ENCODE measurements at places on chromosomes 3 and 15. TPM values are rescaled to one million over a fixed set of nuclear protein-coding genes. Genes with fewer than 3 reads are reported as not detected.

The DIS3L gene
- total RNA-seq: 31.9 TPM

The TMCO5A gene
- not detected for total RNA-seq

The FBXW12 gene
- not detected for total RNA-seq

The SPATA12 gene
- total RNA-seq: not detected

The CACNA1D gene
- total RNA-seq: 22.2 TPM

The ILDR1 gene
- 10.9 TPM for total RNA-seq

- DNase-seq: no peak
Observed at GRCh38 chr3:128499724-128500275, 6.8 kb upstream of the GATA2 start.

- no peak for DNase-seq
Observed at GRCh38 chr15:27094235-27094634, 123.3 kb downstream of the GABRG3 start.

DNA sequence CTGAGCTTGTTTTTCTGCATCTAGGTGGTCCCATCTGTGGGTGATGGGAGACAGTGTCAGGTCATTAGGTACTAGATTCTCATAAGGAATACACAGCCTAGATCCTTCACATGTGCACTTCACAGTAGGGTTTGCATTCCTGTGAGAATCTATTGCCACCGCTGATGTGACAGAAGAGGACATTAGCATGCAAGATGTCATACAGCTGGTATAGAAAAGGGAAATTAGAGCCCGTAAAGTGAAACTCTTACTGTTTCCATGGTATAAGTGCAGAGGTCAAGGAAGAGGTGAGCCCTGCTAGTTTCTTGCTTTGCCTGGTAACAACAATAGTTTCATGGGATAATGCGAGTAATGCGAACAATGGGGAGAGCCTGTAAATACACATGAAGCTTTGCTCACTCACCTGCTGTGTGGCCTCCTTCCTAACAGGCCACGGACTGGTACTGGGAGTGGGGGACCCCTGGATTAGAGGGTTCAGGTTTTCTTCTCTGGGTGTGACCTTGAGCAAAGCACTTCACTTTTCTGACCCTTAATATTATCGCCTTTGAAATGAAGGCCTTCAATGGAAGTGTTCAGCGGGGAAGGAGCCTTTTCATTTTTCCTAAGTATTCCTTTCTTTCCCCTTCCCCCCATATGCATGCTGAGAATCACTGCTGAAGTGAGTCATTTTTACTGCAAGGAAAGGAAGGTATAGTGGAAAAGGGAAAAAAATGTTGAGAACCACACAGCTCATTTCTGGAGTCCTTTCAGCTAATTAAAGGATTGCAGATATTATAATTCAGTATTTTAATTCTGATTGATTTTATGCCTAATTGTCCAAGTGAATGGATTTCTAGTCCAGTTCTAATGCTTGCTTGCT, 286.4 kb downstream of the UBE2E2 start:
- DNase-seq: no peak

DNA sequence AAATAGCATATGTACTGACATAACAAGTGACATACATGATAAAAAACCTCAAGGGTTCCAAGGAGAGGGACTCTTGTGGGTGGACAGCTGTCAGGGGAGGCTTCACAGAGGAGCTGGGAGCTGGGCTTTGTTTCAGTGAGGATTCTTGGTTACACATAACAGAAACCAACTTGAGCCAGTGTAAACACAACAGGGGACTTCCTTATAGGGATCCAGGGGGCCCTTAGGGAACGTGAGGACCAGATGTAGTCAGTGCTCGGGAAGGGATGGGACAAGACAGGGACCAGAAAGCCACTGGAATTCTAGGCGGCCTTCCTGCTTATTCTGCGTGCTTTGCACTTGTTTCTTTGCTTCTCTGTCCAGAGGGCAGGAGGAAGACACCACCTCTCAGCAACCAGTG, 34.9 kb downstream of the SNAPC5 start:
- no peak for DNase-seq

- no peak for DNase-seq
Observed at GRCh38 chr3:131174752-131175151, 148.1 kb downstream of the NEK11 start.

DNA sequence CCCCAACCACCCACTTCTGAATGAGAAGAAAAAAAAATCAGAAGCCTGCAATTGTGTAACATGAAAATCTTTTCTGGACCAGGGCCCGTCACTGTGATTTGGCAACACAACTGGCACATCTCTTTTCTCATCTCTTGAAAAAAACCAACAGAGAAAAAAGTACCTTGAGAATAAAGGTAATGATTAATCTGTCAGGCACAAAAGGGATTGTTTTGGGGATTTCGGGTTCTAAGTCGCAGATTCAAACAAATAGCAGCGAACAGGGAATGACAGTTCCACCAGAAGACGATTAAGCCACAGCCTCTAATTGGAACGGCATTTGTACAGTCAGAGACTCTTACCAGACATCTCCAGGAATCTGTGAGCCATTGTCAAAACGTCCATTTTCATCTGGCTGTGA, at the start of gene AQP9:
Gene AQP9, plus strand, starts transcription at position 276 of the 400 bp plus-strand sequence. CDS start 185 bp downstream, outside the sequence.
- no peak for DNase-seq

DNA sequence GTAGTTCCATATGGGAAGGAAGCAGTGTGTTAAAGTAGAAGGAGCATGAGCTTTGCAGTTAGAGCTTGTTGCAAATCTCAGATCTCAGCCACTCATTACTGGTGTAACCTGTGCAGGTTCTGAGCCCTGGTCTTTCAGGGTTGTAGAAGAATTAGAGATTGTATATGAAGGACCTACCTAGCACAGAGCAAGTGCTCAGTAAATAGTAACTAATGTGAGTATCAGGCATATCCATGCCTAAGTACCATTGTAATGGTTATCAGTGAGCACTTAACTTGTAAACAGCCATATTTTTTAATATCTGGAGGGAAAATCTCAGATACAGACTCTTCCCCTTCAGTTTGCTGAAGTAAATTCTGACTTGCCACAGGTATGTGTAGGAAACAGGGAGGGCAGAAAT, 59.3 kb downstream of the MAP6D1 start:
- DNase-seq: no peak

All from mucosa of descending colon (tissue), 3 donors.